ENCODE measurements at places on chromosomes 4 and X.

DNA sequence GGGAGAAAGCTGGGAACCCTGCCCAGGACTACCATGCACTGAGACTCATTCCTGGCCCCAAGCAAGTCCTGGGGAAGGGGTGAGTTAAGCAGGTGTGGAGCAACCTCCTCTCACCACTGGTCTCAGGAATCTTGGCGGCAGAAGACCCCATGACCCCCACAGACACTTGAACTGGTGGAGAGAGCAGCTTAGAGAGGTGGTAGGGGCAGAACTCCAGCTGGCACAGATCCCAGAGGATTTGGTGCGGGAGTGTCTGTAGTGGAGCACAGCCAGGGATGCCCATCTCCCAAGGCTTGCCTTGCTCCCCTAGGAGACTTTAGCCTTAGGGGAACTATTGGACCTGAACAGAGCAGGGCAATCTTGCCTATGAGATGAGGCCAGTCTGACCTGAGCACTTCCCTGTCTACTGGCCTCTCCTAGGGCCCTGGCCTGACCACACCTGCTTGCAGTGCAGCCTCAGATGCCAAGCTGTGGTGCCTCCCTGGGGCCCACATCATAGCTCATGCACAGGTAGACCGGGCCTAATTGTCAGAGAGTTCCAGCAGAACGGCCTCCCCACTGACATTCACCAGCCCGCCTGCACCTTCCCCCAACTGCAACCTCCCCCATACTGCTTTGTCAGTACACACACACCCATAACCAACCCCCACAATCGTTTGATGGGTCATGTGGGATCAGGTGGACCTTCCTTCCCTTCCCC is 78.0 kb downstream of the NAA11 start:
- no peak for DNase-seq

- no peak for DNase-seq
These were observed 21.6 kb downstream of the ZFYVE28 start for GRCh38 chr4:2396781-2397368.

- DNase-seq = no peak
These were observed 50.4 kb downstream of the FHIP1A start for GRCh38 chr4:151459375-151459774.

DNA sequence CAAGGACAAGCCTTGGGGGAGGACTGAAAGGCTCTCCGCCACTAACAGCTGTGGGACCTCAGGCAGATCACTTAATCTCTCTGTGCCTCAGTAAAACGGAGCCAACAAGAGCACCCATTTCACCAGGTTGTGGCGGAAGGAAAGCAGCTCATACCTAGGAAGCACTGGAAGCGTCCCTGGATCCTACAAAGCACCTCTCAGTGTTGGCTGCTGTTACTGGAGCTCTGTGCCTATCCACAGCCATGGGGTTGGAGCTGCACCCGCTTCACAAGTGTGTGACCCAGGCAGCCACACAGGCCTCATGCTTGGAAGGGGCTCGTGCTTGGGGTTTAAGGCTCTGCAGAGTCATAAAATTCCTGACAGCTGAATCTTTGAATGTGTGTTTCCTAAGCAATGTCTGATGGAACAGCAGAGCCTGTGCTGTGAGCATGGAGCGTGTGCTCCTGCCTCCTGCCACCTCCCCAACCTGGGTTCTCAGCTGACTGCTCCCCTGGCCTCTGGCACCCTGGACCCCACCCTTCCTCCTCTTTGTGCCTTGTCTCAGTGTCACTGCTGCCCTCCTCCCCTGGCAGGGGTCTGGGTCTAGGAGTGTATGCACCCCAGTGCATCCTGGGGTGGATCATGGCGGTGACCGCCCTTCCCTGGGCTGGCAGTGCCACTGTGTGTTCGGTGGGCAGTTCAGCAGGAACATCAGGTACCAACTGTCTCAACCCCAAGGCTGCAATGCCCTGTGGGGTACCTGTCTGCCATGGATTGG is 14.4 kb upstream of the MAN2B2 start:
- DNase-seq = no peak

DNA sequence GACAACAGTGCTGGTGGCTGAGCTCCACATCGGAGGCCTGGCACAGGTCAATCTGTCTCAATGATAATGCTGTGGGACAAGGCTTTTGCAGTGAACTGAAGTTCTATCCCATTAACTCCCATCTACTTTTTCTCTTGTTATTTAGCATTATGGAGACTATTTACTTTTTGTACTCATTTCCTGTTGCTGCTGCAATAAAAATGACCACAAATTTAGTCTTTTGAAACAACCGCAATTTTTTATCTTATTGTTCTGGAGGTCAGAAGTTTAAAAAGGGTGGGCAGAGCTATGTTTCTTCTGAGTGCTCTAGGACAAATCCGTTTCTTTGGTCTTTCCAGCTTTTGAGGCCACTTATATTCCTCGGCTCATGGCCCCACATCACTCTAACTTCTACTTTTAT is 111.0 kb upstream of the PITX2 start:
- no peak for DNase-seq

GRCh38 chr4:126899331-126899801 is 733.4 kb upstream of the INTU start:
- no peak for DNase-seq

- no peak for DNase-seq
These were observed 8.9 kb upstream of the CCNG2 start for GRCh38 chr4:77148078-77148477.

- no peak for DNase-seq
These were observed 17.6 kb downstream of the SLC2A9 start for GRCh38 chr4:10003666-10004065.

DNA sequence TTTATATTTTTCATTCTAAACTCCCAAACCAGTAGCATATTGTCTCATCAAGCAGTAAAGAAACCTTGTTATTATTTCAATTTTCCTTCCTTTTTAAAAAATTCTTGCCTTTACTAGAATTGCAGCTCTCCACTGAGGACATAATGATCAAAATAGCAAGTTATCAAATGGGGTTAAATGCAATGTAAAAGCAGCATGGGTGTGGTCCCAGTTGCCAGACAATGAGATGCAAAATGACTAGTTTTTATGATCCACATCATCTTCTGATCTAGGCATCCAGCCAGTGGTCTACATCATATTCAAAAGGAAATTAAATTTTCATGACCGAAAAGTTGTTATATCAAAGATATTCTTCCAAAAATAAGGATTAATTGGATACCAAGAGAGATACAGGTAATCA is 427.9 kb upstream of the SMIM31 start:
- no peak for DNase-seq

DNA sequence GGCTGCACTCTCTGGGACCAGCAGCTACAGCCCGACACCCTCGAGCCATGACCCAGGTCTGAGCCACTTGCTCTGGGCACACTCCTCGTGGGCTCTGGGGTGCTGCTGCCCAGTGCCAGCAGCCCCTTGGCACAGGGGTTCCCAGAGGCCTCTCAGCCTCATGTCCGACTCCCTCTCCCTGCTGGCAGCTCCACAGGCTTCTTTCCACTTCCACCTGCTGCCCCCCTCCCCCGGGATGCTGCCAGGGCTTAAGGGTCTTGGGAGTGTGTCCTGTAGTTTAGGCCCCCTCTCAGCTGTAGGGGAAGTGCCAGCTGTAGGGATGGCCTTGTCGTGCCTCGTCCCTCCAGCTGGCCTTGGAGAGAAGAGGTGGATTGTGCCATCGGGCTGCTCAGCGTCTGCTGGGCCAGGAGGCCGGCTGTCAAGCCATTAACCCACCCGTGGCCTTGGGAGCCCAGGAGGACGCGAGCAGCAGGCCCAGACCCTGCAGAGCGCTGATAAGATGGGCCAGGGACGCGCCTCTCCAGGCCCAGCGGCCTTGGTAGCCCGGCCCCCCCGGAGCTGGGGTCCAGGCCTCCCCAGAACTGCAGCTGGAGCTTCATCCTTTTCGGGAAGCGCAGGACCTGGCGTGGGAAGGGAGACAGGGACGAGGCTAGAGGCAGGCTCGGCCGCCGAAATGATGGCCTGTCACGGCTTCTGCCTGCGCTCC is 1.0 kb upstream of the USP27X start:
- DNase-seq = no peak

DNA sequence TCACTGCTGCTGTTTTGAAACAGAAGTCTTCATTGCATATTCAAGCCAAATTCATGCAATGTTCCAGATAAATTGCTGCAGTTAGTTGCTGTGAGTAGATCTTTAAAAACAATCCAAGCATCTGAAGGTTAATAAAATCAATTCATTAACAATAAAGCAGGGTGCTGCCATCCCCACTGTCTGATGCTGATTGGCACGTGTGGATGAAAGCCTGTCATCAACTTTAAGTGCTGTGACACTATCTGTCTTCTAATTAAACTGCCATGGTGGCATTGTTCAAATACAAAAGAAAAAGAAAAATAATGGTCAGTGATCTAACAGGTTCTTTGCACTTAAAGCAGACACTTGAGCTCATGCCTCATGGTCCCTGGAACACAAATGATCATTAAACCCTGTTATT is 63.0 kb upstream of the MND1 start:
- DNase-seq = no peak

DNA sequence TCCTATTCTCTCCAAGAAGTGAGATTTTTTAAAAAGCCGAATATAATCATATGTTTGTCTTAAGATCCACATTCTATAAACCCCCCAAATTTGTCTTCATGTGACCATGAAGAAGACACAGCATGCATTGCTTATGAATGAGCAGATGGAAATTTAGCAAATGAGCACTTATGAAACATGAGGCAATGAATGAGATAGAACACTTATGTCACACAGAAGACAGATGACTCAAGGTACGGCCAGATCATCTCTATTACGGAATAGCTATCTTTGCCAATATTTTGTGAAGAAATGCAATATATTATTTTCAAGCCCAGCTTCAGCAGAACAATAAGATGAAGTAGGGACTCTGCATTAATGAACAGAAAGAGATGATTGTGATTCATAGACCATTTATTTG is 21.4 kb downstream of the PHEX start:
- DNase-seq = no peak

DNA sequence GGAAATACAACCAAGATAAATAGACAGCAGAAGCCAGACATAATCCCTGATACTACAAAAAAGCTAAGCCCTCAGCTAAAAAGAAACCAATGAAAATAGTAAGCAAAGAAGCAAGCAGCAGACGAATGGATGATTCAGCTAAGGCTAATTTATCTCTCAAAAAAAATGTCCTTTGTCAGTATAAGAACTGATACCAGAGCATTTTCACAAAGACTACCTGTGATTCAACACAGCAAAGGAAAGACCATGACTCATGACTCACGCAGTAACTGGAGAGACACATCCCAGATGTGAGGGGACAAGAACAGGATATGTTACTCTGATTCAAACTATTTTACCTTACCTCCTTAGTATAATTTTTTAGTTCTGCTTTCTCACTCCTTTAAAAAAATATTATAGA is 22.7 kb upstream of the TMPRSS11F start:
- DNase-seq = no peak

- DNase-seq = no peak
These were observed 43.4 kb upstream of the SEC24B start for GRCh38 chr4:109390115-109390768.

GRCh38 chr4:3010998-3011397 is 47.6 kb downstream of the GRK4 start:
- no peak for DNase-seq

- DNase-seq = no peak
These were observed 165.1 kb downstream of the CENPC start for GRCh38 chr4:67380154-67380553.

DNA sequence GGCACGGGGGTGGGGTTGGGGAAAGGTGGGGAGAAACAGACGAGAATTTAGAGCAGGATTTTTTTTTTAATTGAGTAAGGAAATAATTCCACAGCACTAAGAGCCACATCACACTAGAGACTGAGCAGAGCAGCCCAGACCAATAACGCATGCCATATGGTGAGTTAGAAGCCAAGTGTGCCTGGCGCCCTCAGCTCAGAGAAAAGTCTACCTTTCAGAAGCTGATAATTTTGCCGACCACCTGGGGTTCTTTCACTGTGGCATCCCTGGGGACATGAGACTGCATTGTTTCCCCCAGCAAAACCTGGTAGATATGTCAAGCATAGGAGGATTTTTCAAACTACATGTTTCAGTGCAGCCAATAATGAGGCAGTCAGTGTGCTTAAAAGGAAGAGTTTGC is 516.8 kb downstream of the SMARCA1 start:
- no peak for DNase-seq

- no peak for DNase-seq
These were observed 190.6 kb downstream of the PPP3CA start for GRCh38 chr4:101156619-101157310.

GRCh38 chr4:184437565-184438265 is 36.6 kb downstream of the IRF2 start:
- DNase-seq = no peak

- DNase-seq = no peak
These were observed 13.8 kb downstream of the AP1AR start for GRCh38 chr4:112245383-112245782.

DNA sequence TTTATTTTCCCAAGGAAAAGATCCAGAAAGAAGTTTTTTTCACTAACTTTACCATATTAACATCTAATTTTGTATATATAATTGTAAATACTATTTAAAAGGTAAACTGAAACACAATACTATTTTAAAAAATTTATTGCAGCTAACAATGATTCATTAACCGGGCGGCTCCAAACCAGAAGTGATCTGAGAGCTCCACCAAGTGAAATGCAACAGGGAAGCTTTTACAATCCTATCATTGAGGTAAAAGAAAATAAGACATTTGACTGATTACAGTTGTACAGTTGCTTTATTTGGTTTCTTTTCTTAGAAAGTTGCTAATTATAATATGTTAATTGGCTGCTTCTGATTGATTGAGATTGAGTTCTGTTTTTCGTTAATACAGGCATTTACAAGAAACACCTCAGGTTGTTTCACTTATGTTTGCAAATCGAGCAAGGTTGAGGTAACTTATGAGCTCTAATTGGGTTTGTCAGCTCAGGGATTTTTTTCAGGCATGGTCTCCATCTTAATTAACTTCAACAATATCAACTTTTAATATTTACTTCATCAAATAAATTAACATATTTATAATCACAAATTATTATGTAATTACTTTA is 220.2 kb upstream of the UGT8 start:
- DNase-seq = no peak

- DNase-seq = no peak
These were observed 30.1 kb downstream of the ZRSR2 start for GRCh38 chrX:15820106-15821073.

GRCh38 chr4:46870411-46870810 is 38.6 kb downstream of the COX7B2 start:
- no peak for DNase-seq

GRCh38 chrX:39112143-39112542 is 310.9 kb downstream of the MID1IP1 start:
- DNase-seq = no peak

DNA sequence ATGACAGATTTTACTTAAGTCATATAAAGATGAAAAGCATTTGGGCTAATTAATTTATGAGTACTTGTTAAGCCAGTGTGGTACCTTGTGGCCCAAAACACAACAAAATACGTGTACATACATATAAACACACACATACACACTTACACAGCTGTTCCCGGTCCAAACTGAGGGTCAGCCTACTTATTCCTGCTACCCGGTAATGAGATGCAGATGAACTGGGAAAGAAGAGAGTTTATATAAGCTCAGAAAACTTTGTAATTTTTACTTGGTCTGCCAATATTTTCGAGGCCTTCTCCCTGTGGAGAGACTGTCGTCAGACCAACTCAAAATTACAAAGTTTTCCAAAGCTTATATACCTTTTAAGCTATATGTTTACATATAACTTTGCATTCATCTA is 25.8 kb upstream of the PBDC1 start:
- no peak for DNase-seq
